NCI-H2171 treated with DMSO at 0.1 percent for 48 hours (cell line): ENCODE measurements at places on chromosomes 3 and 15.

- no peak for DNase-seq
These were observed 41.4 kb downstream of the OSTN start for GRCh38 chr3:191240486-191240885.

DNA sequence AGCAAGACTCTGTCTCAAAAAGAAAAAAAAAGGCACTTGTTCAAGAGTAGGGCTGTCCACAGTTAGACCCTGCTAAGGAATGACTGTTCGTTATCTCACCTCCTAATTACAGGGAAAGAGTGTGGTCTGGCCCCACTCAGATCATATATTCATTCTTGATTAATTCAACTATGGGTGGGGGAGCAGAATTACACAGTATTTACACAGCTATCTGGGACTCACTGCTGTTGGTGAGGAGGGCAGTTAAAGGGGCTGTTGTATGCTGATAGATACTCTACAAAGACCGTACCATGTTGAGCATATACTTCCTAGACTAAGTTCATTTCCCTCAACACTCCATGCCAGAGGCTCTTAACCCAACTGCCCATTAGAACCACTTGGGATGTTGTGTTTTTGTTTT, 3.8 kb upstream of the ZNF620 start:
- no peak for DNase-seq

DNA sequence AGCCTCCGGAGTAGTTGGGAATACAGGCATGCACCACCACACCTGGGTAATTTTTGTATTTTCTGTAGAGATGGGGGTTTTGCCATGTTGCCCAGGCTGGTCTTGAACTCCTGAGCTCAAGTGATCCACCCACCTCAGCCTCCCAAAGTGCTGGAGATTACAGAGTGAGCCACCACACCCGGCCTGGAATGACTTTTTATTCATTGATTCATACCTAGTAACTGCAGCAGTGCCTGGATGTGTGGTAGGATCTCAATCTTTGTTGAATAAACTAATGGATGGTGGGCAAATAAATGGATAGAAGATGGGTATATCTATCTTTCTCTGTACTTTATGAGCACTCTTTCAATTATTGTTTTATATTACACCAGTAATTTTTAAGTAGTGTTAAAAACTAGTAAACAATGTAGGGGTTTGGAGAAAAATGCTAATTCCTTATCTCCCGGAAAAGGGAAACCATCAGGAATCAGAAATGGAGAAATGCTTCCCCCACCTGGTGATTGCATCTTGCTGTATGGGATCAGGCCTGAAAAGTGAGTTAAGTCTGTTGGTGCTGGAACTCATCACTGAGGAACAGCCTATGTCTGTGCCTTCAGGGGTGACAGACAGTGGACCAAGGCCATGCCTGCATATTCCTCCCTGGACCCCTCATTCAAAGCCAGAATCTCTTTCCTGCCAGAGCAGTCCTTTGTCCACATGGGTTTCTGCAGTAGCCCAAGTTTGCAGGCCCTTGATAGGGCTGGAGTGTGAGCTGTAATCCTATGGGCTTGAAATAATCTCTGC, 161.0 kb upstream of the CTDSPL start:
- DNase-seq, result peak; percentile 1

GRCh38 chr3:160999274-160999673, 105.9 kb downstream of the B3GALNT1 start:
- DNase-seq, result no peak

DNA sequence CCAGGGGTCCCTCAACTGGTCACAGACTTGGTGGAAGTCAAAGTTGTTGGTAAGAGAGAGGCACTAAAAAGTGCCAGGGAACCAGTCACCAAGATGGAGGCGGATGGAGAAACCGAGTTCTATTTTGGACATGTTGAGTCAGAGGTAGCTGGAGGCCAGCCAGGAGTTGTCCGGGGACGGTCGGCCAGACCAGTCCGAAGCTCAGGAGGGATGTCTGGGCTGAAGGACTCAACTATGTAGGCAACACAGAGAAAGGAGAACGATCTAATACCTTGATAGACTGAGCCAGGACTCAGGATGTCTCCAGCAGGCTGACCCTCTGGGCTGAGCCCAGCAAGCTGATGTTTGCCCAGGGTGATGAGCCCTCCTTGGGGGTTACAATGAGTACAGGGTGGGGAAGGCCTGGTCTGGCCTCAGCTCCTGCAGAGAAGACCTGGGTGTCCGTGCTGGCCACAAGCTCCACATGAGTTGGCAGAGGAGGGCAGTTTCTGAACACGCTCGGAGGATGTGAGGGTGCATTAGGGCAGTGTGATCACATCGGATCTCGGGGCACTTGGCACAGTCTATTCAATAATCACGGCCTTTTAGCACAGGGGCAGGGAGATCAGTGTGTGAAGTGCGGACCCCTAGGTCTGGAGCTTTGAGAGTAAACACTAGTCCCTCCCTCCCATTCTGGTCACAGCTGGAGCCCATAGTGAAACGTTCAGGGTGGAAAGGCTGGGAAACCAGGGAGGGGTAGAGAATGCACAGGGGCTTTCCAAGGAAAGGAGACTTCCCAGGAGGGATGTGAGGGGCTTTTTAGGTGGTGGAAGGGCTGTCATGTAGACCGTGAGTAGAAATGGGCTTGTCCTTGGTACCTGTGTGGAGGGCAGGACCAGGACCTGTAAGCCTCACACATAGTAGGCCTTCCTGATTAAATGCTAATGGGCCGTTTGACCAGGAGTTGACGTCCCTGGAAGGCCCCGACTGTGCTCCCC, 111.9 kb downstream of the ETFA start:
- DNase-seq, result no peak

DNA sequence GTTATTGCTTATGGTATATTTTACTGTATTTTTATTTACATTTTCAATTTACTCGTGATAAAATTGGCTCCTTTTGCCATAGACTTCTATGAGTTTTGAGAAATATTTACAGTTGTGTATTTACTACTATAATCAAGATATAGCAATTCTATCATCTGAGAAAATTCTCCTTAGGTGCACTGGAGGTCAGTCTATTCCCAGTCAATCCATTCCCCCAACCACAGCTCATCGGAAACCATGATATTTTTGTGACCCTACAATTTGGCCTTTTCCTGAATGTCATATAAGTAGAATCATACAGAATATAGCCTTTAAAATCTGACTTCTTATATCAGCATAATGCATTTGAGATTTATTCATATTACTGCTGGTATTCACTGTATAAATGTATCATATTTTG, 114.7 kb upstream of the LRTM1 start:
- DNase-seq, result no peak

DNA sequence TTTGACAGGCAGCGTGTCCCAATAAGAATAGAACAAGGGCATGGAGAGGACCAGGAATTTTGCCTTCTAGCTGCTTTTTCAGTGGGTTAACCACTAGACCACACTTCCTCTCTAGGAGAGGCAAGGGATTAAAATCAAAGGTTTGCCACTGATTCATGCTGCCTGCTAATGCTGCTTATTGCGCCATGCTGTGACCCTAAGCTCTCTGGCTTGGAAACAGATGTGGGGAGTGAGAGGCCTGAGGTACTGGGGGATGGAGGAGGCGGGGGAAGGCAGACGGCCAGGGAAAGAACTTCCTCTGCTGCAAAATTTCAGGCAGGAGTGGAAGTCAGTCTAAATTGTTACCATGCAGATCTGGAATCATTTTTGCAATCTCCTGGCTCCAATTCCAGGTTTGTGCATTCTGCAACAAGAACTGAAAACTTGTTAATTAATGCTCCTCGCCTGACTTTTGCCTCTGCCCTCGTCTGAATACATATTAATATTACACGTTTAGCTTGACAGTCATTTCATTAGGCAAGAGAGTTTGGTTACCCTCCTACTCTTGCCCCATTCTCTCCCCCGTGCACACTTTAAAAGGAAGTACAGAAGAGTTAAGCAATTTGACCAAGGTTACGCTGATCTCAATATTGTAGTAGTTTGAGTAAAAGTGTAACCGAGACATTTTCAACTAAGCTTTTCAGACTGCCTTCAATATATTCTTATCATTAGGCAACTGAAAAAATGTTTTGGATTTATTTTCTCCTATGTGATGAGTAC, 121.7 kb upstream of the SPRED1 start:
- no peak for DNase-seq

- no peak for DNase-seq
These were observed 83.0 kb downstream of the CBLB start for GRCh38 chr3:105785803-105786202.

- DNase-seq, result peak; percentile 72
These were observed 146.0 kb downstream of the IL20RB start for GRCh38 chr3:137103739-137104138.

DNA sequence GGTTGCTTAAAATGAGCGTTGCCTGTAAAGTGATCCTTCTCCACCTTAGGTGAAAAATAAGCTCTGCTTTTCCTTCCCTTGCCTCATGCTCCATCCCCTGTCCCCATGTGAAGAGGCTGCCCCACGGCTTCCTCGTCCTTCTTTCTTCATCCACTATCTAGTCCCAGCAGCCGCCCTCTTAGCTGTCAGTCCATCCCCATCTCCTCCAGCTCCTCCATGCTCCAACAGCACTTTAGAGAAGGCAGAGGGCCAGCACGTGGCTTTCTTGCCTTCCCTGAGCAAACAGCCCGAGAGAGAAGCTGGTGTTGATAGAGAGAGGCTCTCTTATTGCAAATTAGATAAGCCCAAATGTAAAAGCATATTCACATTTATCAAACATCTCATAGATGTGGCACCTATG, 9.0 kb upstream of the TMEM41A start:
- no peak for DNase-seq

GRCh38 chr15:42404461-42405235, 45.3 kb downstream of the CAPN3 start:
- no peak for DNase-seq

- DNase-seq, result peak; percentile 60
These were observed 264 bp upstream of the CMTM6 start for GRCh38 chr3:32502946-32503286.

DNA sequence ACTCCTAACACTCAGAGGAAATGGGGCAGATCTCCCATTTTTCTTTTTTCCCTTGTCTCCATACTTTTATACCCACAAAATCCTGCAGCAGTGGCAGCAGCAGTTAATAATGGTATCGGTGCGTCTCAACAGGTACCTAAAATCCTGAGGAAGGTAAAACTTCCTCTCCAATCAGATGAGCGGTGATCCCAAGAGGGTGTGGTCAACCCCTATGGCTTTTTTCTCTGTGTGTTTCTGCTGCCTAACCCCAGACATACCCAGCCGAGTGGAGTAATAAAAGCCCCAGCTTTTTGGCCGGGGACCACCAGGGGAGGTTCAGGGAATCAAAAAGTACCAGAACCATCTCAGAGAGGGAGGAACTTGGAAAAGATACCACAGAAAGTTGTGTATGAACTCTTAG, 9.1 kb downstream of the GK5 start:
- no peak for DNase-seq

DNA sequence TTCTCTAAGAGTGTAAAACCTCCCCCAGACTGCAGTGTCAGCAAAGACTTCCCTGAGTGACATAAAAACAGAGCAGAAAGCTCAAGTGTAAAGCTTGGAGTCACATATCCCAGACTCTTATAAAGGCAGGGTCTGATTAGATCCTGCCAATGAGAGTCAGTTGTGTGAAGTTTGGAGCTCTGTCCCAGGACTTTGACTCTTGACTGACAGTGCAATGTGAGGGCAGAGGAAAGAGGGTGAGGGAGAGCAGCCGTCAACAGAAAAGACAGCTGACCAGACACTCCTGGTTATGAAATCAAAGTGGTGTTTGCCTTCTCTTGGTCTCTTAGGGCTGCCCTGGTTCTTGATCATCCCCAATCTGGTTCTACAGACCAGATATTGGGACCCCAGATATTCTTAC, 393.2 kb downstream of the ERC2 start:
- DNase-seq, result no peak

DNA sequence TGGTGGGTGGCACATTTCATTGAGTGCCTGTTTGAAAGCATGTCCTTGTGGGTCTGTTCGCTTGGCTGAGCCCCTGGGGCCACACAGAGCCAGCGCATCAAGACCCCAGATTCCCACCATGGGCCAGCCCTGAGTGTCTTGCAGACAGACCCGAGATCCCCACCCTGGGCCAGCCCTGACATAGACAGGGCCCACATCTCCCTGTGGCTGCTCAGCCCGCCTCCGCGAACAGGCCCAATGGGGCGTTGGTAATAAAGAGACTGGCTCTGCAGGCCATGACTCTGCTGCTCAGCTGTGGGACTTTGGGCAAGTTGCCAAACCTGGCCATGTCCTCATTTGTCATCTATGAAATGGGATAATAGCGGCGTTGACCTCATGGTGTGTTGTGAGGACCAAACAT, 22.6 kb downstream of the FAH start:
- no peak for DNase-seq

DNA sequence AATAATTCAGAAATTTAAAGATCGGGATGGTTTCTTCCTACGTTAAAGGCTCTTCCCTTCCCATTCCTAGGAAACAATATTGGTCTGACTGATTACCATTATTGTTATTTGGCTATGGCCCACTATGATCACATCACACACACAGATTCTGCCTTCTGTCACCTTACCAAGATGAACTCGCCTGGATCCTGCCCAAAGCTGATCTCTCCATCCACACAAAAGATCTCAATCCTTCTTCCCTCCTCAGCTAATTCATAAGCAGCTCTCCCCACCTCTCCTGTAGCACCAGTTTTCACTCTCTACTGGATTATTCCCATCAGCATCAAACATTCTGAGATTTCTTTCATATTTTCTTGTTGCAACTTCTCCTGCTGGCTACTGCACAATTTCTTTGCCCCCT, 25.0 kb downstream of the PLCL2 start:
- DNase-seq, result no peak

DNA sequence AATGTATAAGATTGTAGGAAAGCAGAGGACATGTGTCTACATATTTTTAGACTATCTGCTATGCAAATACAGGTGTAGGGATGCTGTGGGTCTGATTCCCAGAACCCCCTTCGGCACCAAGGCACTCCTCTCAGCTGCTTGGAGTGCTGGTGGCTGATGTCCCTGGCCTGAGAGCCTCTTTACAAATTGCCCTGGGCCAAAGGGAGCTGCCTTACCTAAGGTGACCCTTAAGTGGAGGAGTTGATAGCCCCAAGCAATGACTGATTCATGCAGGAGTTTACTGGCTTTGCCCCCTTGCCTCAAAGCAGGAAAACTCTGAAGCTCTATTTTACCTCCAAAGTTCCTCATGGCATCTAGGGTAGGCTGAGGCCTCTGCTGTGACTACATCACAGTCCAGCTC, 83.0 kb downstream of the ZNF385D start:
- no peak for DNase-seq

DNA sequence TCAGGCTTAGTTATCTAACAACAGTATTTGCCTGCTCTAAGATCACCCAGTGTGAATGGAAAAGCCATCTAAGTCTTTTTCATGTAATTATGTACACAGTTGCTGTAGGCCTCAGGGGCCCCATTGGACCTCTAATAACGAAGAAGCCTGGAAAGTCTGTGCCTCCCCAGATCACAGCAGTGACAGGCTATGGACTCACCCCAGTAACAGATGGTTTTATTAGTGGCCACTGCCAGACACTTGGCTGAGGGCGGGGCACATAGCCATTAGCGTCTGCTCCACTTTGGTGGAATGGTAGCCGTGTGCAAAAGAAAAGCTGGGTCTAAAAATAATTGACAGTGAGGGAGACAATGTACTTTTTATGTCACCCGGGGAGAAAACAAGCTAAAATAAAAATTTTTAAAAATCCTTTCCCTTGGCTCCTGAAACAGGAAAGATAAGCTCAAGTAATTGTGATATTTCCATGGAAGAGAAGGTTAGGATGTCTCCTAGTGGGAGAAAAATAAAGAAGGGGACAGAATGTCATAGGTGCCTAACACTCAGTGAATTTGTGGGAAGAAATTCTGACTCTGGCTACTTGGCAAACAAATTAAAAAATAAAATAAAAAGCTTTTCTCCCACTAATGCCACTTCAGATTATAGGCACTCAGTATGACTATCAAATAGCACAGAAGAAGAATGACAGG, 44.3 kb upstream of the ZNF385D start:
- DNase-seq, result peak; percentile 50
